Naive B cell (primary cell): ENCODE measurements at places on chromosomes 4 and X. TPM values are rescaled to one million over a fixed set of nuclear protein-coding genes. Genes with fewer than 3 reads are reported as not detected.

Gene P2RY4
- polyA plus RNA-seq = not detected

Gene UCP1
- polyA plus RNA-seq = not detected

Gene UGT2A1
- polyA plus RNA-seq = not detected

Gene TXK
- polyA plus RNA-seq = 0.15 TPM

Gene MYL5
- polyA plus RNA-seq = 13.4 TPM

Gene IL13RA2
- not detected for polyA plus RNA-seq

Gene GPAT3
- 0.53 TPM for polyA plus RNA-seq

Gene TBC1D9
- 25.2 TPM for polyA plus RNA-seq

Gene ADGRG2
- polyA plus RNA-seq = not detected

Gene CFAP47
- polyA plus RNA-seq = not detected

Gene PABPC5
- not detected for polyA plus RNA-seq

Gene SRPX
- not detected for polyA plus RNA-seq

Gene PDE6B
- polyA plus RNA-seq = 33.6 TPM

Gene VCX
- polyA plus RNA-seq = not detected

Gene CAMK2D
- 79.5 TPM for polyA plus RNA-seq

Gene UGT2B7
- not detected for polyA plus RNA-seq

Gene ZNF185
- polyA plus RNA-seq = 1.5 TPM

Gene FAM9B
- not detected for polyA plus RNA-seq

Gene YY2
- polyA plus RNA-seq = 0.96 TPM

Gene AREG
- 46.8 TPM for polyA plus RNA-seq

Gene OCRL
- polyA plus RNA-seq = not detected

Gene PRPS1
- 49.4 TPM for polyA plus RNA-seq

Gene SULT1B1
- polyA plus RNA-seq = 0.62 TPM

Gene INTU
- not detected for polyA plus RNA-seq

Gene CXorf49
- polyA plus RNA-seq = not detected

Gene HTN1
- polyA plus RNA-seq = not detected

Gene ARHGEF38
- not detected for polyA plus RNA-seq

Gene BBS7
- 2.0 TPM for polyA plus RNA-seq

Gene GPRASP3
- polyA plus RNA-seq = 0.57 TPM

Gene ZNF157
- 0.23 TPM for polyA plus RNA-seq

Gene FAAH2
- polyA plus RNA-seq = 0.78 TPM

Gene SSX2B
- not detected for polyA plus RNA-seq

Gene NXF2
- not detected for polyA plus RNA-seq

Gene HMX1
- polyA plus RNA-seq = not detected

Gene ERAS
- not detected for polyA plus RNA-seq

Gene TASL
- 21.0 TPM for polyA plus RNA-seq
